Ammon's horn (tissue), 1 donor: ENCODE measurements at places on chromosomes 2 and 18.

DNA sequence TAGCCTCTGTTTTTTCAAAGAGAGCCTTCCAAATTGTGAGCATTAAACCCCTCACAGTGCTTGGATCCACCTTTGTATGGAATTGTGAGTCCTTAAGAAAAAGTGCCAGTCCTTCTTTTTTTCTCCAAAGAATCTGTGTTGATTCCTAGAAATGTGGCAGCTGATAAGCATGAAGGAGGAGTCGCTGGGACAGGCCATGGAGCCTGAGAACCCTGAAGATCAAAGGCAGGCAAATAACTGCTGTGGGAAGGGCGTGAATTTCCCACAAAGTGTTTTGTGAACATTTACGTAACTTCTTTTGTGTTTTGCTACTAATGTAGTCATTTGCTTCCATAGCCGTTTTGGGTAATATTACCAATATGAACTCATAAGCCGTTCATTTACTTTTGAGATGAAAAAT, 27.7 kb upstream of the CHMP1B start:
- no peak for DNase-seq

- DNase-seq, result no peak
Measured at GRCh38 chr2:241637795-241638660, 535 bp downstream of the ATG4B start.

- no peak for DNase-seq
Measured at GRCh38 chr18:76992226-76993084, 140.1 kb downstream of the MBP start.

GRCh38 chr18:80154293-80154692, 45.2 kb downstream of the ADNP2 start:
- DNase-seq, result no peak

DNA sequence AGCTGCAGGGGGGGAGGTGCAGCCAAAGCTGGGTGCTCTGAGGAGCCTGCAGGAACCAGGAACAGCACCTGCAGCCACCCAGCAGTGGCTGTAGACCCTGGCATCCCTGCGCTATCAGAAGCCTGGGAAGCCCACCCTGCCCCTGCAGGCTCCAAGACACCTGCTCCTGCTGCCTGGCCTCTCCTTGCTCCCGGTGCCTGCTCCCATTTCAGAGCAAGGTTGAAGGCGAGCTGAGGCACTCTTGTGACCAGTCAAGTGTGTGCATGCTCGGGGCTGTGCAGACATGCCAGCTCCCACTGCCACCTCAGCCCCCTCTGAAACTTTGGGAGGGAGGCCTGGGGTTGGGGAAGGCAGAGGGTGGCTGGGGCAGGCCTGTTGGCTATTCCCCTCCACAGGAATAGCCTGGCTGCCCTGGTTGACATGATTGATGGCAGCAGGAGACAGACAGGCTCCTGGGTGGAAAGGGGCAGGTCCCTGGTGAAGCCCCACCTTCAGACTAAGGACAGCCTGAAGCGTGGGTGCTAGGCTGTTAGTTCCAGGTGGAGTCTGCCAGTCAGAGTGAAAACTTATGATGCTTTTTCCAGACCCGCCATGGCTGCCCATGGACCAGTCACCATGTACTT, 151.4 kb downstream of the MBD5 start:
- no peak for DNase-seq

DNA sequence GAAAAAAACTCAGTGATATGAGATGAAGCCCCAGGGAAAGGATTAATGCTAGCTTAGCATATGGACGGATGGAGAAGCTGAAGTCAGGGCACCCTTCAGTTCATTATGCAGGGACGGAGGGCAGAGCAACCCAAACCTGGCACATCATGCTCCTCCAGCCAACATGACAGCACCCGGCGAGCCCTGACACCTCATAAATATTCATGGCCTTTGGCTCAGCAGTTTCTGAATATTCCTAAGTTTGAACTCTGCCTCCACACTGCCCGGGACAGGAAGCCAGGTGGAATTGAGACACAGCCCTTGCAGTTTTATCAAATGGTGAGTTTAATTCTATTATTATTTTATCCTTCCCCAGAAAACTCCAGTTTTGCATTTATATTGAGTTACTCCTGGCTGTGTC, 87.3 kb upstream of the SH3BP4 start:
- DNase-seq, result peak; percentile 19

DNA sequence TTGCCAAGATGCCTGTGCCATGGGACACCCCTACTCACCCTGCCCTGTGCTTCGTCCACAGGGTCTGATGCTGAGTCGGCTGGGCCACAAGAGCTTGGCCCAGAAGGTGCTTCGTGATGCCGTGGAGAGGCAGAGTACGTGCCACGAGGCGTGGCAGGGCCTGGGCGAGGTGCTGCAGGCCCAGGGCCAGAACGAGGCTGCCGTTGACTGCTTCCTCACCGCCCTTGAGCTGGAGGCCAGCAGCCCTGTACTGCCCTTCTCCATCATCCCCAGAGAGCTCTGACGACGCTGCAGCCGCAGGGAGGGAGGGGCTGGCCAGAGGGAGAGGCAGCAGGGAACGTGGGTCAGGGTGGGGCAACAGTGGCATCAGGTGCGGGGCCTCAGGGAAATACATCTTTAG, 81.5 kb downstream of the STPG4 start:
- no peak for DNase-seq

DNA sequence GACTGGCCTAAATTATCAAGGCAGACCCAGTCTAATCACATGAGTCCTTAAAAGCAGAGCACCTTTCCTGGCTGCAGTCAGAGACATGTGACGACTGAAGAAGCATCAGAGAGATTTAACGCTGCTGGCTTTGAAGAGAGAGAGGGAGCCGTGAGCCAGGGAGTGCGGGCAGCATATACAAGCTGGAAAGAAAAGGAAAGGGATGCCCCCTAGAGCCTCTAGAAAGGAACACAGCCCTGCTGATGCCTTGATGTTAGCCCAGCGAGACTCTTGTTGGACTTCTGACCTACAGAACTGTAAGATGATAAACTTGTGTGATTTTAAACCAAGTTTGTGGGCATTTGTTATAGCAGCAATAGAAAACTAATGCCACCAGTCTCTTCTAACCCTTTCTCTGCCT, 58.1 kb downstream of the HEATR5B start:
- no peak for DNase-seq

GRCh38 chr18:51153659-51154371, 43.7 kb downstream of the MEX3C start:
- no peak for DNase-seq

GRCh38 chr2:173451118-173451517, 96.4 kb downstream of the CDCA7 start:
- DNase-seq, result no peak

DNA sequence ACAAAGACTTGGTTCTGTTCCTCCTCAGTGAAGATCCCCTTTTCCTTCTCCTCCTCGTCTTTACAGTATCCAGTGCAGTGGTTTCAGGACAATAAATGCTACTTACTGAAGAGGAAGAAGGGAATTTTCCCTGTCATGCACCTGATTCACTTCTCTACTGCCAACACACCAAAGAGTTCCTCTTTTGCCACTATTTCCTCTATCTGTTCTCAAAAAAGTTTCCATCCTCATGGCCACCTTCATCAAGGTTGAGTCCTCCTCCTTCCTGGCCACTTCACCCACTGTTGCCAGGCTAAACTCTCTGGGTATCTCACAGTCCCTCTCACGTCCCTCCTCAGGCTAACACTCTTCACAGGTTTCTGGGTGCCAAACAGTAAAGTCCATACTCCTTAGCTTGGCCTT, 41.7 kb downstream of the PLEKHM3 start:
- peak; percentile 10 for DNase-seq

DNA sequence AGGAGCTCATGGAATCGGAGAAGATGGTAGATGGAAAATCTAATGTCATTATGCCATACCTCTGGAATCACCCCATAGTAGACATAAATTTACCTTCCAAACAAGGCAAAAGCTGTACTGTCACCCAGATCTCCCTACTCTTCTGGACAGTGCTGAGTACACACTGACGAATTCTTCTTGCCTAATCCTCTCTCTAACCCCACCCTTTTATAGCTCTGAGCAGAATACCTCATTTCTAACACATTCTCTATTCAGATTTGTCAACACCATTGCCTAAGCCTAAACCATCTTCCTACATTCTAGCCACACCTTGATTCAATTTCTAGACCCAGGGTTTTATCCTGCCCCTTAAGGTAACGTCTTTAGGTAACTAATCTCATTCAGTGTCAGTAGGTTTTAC, 321.0 kb upstream of the NRP2 start:
- no peak for DNase-seq
